ENCODE measurements at places on chromosomes 7 and 10.

GRCh38 chr7:44104860-44105771, 971 bp downstream of the AEBP1 start:
- DNase-seq: no peak

DNA sequence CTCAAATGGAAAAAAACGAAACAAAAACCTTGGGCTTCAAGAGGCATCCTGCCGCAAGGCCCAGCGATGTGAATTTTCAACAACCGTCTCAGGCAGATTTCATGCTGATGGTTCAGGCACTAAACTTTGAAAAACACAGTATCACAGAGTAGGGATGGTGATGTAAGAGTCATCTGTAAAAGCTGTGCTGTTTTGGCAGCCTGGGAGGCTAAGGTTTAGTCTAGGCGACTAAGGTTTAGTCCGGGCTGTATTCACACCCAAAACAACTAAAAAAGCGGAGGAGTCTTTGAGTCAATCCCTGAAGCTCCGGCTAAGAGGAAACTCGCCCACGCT, 420 bp upstream of the MINPP1 start:
- DNase-seq: no peak

DNA sequence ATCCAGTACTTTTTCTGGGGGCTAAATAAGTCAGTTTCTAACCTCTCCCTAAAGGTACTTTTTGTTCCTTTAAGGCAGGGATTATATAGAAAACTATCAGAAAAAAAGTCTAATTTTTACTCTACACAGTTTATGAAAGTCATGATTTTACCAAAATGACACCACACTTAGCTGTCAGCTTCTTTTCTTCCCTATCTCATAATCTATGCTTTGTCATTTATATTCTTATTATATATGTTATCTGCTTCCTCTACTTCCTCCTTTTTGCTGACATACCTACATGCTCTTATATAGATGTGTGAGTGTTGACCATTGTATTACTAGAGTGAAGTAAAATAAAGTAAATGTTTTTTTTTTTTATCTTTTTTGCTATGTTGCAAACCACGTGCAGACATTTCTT, 203.9 kb upstream of the CHRM2 start:
- no peak for DNase-seq

GRCh38 chr10:58164517-58164916, 103.2 kb downstream of the IPMK start:
- no peak for DNase-seq

DNA sequence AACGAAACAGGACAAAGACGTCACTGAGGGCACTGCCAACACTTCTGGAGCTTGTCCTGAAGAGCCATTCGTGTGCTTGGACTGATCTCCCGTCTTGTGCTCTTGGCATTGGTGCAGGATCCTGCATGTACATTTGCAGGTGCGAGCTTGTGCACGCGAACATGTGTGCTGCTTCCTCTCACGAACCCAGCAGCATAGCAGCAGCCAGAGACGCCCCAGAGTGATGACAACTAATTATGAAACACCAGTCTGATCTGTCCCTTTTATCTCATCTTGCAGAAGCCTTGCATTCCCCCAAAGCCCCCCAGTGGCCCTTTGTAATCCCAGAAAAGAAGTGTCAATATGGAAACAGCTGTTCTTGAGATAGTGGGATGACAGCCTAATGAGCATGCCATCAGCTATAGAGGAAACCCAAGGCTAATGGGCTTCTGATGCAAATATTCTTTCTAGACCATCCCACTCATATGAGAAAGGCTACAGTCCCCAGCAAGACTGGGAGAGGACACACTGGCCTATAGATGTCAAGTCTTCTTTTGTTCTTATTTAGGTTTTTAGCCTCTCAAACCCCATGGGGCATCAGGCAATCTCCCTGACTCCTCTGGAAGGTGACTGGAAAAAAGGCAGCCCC, 310.6 kb downstream of the FRMD4A start:
- no peak for DNase-seq
